ENCODE measurements at places on chromosomes 11 and 22. TPM values are rescaled to one million over a fixed set of nuclear protein-coding genes. Genes with fewer than 3 reads are reported as not detected.

- peak; percentile 14 for DNase-seq
Measured at GRCh38 chr22:19599626-19600243, 75.5 kb upstream of the CLDN5 start.

GRCh38 chr22:21928048-21928447, 24.6 kb downstream of the PPM1F start:
- DNase-seq = no peak

- no peak for DNase-seq
Measured at GRCh38 chr11:62151737-62152102, 27.9 kb downstream of the INCENP start.

DNA sequence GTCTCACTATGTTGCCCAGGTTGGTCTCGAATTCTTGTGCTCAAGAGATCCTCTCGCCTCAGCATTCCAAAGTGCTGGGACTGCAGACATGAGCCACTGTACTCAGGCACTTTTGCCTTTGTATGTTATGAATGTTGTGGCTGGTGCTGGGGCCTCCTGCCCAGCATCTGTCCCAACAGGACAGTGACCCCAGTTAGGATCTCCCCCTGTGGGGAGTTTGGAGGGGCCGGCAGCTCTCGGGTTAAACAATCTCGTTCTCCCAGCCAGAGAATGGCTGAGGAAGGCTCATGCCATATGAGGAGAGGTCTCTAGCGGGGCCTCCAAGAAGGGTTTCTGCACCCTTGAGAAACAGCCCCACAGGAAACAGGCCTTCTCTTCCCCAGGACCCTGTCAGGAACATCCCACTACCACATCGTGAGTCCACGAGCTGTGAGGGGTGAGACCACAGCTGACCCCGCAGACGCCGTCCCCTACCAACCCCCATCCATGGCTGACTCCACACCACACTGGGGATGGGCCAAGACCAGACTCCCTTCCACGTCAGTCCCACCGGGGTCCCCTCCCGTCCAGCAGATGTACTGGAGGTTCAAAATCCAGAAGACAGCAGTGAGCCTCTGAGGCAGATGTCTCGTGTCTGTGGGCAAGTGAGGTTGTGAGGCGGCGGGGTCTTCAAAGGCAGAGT, 54.1 kb downstream of the SHANK2 start:
- no peak for DNase-seq

DNA sequence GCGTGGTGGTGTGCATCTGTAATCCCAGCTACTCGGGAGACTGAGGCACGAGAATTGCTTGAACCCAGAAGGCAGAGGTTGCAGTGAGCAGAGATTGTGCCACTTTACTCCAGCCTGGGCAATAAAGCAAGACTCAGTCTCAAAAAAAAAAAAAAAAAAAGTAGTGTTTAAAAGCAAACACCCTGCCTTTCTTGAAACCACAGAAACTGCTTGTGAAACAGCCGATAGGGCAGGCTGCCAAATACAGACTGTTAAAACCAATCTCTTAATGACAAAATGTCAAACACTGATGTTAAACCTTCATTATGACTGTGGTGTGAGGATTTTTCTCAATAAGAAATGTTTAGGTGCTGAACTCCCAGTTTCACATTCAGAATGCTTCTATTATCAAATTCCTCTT, 27.3 kb downstream of the MARK2 start:
- no peak for DNase-seq

DNA sequence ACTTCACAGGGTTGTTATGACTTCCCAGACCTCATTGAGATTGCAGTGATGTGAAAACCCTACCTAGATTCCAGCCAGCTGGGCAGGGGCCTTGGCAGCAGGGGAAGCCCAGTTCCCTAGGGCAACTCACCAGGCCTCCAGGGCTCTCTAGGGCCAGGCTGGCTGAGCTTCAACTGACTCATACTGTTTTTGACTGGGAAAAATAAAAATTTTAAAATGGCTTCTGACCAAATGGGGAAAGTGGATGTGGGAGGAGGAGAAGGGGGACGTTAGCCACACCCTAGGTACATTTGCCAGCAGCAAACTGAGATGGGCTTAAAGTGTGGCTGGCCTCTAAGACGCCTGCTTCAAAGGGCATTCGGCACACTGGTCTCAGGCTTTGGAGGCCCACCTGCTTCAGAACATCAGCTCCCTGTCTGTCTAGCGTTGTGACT, 39.0 kb downstream of the BMAL1 start:
- DNase-seq = no peak

- DNase-seq = peak; percentile 9
Measured at GRCh38 chr11:88152381-88152780, 22.9 kb downstream of the RAB38 start.

GRCh38 chr11:67432655-67433349, 4.5 kb downstream of the RPS6KB2 start:
- DNase-seq = no peak

DNA sequence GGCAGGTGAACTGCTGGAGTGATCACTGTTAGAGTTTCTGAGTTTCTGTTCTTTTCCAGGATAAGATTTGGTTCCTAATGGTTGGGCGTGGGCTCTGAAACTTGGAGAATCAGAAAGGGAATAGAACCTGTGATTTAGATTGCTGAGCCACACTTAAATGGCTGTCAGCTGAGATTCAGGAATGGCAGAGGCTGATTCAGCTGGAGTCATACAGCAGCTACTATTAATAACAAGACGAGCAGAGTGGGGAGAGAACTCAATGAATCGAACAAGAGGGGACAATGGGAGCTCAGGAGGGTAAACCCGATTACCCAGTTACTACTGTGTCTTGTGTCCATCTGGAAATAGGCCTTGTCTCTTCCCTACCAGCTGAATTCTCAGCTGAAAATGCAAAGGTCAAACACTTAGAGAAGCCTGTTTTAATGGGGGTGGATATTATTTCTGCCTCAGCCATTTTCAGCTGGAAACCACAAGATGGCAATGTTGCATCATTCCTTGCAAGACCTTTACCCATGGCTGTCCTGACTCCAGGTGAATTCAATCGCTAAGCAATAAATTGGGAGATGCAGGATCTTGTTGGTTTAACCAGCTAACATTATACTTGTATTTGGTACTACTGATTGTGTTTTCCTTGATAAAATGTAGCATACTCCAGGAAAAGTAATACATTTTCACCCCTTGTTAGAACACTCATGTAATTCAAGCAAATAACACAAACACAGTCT, 104.5 kb upstream of the RAG2 start:
- DNase-seq = peak; percentile 71

DNA sequence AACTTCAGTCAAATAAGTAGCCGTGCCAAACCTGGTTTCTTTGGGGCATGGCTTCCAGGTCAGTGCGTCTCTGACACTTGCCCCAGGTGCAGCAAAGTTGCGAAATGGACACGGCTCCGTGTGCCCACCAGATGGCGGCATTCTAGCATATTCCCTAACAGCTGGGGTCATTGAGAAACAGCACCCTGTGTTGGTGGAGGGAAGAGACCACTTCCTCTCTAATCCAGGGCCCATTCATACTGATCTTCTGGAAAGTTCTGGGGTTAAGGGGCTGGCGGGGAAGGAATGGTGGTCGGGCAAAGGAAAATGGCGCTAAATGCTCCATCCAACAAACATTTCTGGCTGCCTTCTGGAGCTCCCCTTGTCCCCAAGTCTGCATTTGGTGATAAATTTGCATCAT, 141.2 kb upstream of the TIMP3 start:
- peak; percentile 67 for DNase-seq

- DNase-seq = no peak
Measured at GRCh38 chr22:33640900-33641299, 279.4 kb downstream of the LARGE1 start.

- DNase-seq = no peak
Measured at GRCh38 chr11:111521135-111521534, 6.6 kb downstream of the HOATZ start.

- DNase-seq = peak; percentile 24
Measured at GRCh38 chr11:113684496-113684895, 21.6 kb downstream of the TMPRSS5 start.

GRCh38 chr11:106961518-106961917, 56.8 kb downstream of the GUCY1A2 start:
- no peak for DNase-seq

GRCh38 chr11:114085965-114086793, 26.7 kb downstream of the ZBTB16 start:
- DNase-seq = no peak

GRCh38 chr11:1771700-1772099, 8.0 kb upstream of the CTSD start:
- no peak for DNase-seq

GRCh38 chr22:49352361-49353169, 475.1 kb downstream of the BRD1 start:
- DNase-seq = no peak

DNA sequence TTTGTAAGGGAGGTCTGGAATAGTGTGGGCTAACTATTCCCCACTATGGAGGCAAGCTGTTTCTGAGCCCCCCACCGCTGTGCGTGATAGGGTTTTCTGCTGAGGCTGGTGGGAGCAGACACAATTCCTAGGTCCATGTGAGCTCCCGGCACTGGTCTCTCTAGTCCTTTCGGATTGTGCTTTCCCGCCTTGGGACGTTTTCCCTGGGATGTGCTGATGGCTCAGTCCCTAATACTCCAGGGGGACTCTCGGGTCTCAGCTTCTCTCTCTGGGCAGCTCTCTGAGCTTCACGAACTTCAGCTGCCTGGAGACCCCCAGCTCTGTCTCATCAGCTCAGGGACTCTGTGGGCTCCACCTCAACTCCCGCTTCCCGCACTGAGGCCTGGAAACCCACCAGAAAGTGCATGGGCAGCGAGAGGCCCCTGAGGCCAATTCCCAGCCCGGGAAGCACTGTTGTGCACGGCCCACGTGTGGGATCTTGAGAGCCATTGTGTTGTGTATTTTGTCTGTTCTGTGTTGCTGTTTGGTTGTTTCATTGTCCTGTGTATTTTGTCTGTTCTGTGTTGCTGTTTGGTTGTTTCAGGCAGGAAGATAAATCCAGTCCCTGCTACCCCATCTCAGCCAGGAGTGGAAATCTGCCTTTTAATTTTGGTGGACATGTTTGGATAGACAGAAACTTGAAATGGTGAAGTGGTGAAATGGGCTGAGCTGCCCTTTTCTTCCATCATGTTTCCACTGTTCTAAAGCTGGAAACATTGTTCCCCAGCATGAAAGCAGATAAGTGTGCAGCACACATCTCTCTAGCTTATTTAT, 12.7 kb upstream of the TNNT3 start:
- DNase-seq = no peak

GRCh38 chr11:111115890-111116289, 129.6 kb upstream of the POU2AF2 start:
- DNase-seq = no peak

- DNase-seq = no peak
Measured at GRCh38 chr11:102214623-102215022, 102.7 kb upstream of the BIRC3 start.

GRCh38 chr11:31922450-31922849, 111.3 kb upstream of the PAX6 start:
- no peak for DNase-seq

GRCh38 chr22:18966748-18967147, 30.7 kb upstream of the PRODH start:
- DNase-seq = no peak

GRCh38 chr11:9850224-9850895, 186.5 kb downstream of the SWAP70 start:
- no peak for DNase-seq

DNA sequence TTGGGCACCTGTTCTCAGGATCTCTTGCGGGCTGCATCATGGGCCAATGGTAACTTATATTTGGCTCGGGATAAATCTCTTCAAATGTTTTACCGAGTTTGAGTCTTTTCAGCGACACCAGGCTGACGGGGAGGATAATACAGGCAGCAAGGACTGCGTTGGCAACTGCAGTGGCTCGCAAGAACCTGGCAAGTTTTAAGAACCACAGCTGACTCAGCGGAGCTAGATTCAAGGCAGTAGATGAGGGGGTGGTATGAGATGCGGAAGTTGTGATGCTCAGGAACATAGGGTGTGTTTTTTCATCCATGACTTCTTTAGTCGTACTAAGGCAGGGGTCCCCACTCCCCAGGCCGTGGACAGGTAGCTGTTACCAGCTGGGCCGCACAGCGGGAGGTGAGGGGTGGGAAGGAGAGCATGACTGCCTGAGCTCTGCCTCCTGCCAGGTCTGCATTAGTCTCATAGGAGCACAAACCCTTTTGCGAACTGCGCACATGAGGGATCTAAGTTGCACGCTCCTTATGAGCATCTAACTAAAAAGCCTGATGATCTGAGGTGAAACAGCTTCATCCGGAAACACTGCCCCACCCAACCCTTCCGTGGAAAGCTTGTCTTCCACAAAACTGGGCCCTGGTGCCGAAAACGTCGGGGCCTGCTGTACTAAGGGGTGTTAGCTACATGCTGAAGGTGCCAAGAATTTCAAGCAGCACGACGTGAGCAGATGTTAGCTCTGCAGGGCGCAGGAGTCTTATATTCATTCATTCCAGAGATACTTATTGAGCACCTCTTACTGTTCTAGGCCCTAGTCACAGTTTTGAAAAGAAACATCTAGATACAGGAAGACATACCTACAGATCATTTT, 6.4 kb upstream of the JAM3 start:
- no peak for DNase-seq

GRCh38 chr22:50278461-50278860, 8.3 kb upstream of the MAPK11 start:
- DNase-seq = no peak

DNA sequence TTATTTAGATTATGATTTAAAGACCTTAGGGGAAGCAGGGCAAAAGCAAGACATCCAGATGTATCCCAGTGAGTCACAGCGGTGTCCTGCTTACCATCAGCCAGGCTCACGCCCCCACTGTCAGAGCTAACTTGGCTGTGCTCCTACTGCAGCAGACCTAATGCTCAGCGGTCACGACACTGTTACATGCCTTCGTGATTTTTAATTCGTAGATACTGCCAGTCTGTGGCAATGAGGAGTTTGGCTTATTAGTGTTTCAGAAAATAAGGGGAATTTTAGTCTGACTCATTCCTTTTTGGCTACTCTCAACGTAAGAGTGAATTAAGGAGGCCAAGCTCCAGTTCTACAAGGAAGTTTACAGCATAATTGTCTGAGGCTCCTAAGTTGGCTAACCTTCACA, 22.7 kb downstream of the EFCAB6 start:
- no peak for DNase-seq

- DNase-seq = no peak
Measured at GRCh38 chr11:111093061-111093460, 152.5 kb upstream of the POU2AF2 start.

DNA sequence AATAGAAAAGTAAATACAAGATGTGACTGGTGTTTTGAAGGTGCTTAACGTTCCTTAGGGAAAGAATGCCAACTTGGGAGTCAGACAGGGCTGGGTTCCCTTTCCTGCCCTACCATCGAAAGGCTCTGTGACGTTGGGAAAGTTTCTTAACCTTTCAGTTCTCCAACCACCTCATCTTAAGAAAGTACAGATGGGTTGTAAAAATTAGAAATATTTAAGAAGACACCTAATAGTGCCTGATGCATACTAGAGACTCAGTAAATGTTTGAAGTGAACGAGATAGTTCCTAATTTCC, 1.1 kb downstream of the GTPBP1 start:
- no peak for DNase-seq

The SAA4 gene
- polyA plus RNA-seq = not detected

The HPX gene
- polyA plus RNA-seq = 1.5 TPM

The CCND1 gene
- 70.2 TPM for polyA plus RNA-seq

The OR4D5 gene
- not detected for polyA plus RNA-seq

The HDAC10 gene
- polyA plus RNA-seq = 13.8 TPM

The YPEL1 gene
- polyA plus RNA-seq = 12.1 TPM

The TMPRSS5 gene
- polyA plus RNA-seq = 0.35 TPM

The ANKK1 gene
- 0.23 TPM for polyA plus RNA-seq

The RBX1 gene
- 68.1 TPM for polyA plus RNA-seq

The TREH gene
- polyA plus RNA-seq = 0.21 TPM

The SYT9 gene
- 0.39 TPM for polyA plus RNA-seq

The FBLN1 gene
- 128 TPM for polyA plus RNA-seq

The CCDC83 gene
- polyA plus RNA-seq = not detected

The AQP11 gene
- polyA plus RNA-seq = 2.5 TPM

The OR56A1 gene
- polyA plus RNA-seq = not detected

The DBX1 gene
- 3.6 TPM for polyA plus RNA-seq

The UBQLNL gene
- polyA plus RNA-seq = not detected

The GDPD4 gene
- 0.30 TPM for polyA plus RNA-seq
